Right lobe of liver (tissue), 6 donors: ENCODE measurements at places on chromosomes 11 and 22. TPM values are rescaled to one million over a fixed set of nuclear protein-coding genes. Genes with fewer than 3 reads are reported as not detected.

GRCh38 chr11:116973270-116973669, 125.0 kb downstream of the SIK3 start:
- DNase-seq = no peak
- peaks cover 7% of the 10 kb centered on the region for H3K4me1 ChIP-seq
- H3K4me3 ChIP-seq = no peak overlapping the region
- no peak overlapping the region for H3K27ac ChIP-seq
- H3K36me3 ChIP-seq = no peaks in the 10 kb centered on the region

The SMARCB1 gene
- 19.9 TPM for total RNA-seq

DNA sequence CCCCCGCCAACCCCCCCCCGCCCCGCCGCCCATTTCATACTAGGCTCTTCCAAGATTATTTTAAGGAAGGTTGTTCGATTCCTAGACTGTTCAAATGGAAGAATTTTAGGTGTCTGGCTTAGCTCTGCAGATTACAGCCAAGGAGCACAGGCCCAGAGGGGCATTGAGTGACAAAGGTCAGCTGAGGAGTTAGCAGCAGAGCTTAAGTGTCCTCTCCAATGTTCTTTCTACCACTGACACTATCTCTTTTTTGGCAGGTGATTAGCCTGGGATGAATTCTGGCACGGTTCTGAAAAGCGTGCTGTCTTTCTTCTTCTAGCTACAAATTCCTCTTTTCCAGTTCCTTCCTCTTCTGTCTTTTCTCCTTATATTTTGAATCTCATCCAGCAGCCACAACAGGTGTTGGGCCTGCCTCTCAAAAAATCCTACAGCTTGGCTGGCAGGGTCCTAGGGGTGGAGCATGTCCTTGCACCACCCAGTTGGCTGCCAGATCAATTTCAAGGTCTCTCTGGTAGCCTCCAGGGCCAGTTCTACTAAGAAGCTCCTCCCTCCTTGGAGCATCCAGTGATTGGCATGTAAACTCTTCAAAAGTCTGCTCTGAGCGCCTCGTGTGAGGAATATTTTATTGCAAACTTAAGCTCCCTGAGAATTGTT, 23.0 kb downstream of the KCNE3 start:
- no peaks in the 10 kb centered on the region for H3K36me3 ChIP-seq
- no peak overlapping the region for H3K27ac ChIP-seq
- peaks cover 7% of the 10 kb centered on the region for H3K4me1 ChIP-seq

The OR52N4 gene
- total RNA-seq = not detected

The ACRV1 gene
- not detected for total RNA-seq

DNA sequence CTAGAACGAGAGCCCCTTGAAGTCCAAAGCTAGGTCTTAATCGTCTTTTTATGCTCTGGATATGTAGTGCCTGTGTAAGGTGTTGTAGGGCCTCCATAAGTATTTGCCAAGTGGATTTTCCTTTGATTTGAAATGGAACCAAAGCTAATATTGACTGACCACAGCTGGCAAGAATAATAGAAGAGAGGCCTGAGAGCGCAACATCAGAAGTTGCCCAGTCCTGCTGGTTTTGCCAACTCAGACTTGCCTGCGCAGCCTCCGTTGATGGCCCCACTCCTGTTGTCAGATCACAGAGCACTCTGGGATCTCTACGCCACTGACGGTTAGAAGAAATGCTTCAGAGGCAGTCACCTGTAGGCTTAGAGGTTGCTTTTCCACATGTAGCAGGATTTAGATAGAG, 251.2 kb downstream of the TENM4 start:
- H3K4me3 ChIP-seq = no peak overlapping the region
- H3K27me3 ChIP-seq = no peaks in the 10 kb centered on the region
- no peak overlapping the region for H3K27ac ChIP-seq
- no peaks in the 10 kb centered on the region for H3K36me3 ChIP-seq

- no peaks in the 10 kb centered on the region for H3K4me1 ChIP-seq
- no peak for DNase-seq
- no peaks in the 10 kb centered on the region for H3K27me3 ChIP-seq
- no peaks in the 10 kb centered on the region for H3K36me3 ChIP-seq
- no peak overlapping the region for H3K4me3 ChIP-seq
Measured at GRCh38 chr11:129239207-129239606, 47.1 kb upstream of the ARHGAP32 start.

The SCN4B gene
- total RNA-seq = 0.17 TPM

The KRTAP5-1 gene
- not detected for total RNA-seq

DNA sequence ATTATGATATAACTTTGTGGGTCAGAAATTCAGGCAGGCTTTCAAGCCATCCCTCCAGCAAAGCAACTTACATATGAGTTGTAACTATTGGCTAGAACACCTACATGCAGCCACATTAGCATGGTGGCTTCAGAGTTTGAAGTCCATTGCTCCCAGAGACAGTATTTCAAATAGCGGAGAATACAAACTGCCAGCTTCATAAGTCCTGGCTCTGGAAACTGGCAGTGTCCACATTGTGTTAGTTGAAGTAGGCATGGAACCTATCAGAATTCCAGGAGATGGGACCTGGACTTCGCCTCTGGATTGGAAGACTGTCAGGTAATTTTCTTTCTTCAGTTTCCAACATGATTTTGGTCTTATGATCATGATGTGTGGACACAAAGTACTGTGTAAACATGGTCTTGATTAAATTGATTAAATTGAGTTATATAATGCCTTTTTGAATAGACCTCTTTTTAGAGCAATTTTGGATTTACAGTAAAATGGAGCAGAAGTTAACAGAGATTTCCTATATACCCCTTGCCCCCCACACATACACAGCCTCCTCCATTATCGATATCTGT, 209.9 kb upstream of the NAV2 start:
- H3K36me3 ChIP-seq = no peaks in the 10 kb centered on the region
- H3K4me3 ChIP-seq = no peak overlapping the region
- no peaks in the 10 kb centered on the region for H3K27me3 ChIP-seq

The IFITM2 gene
- total RNA-seq = 288 TPM

DNA sequence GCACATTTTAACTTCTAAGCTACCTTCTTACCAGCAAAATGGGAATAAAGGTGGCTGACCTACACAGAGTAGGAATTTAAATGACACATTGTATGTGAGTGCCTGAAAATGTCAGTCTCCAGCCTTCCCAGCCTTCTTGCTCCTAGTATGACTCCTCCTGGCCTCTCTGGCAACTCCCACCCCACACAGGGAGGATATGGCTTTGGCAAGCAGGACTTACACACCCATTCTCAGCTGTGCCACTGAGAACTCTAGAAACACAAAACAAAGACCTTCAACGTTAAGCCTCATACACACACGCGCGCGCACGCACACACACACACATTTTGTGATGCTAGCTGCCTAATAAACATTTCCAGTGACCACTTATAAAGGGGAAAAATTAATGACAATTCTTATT, 65.8 kb downstream of the PACSIN2 start:
- DNase-seq = no peak
- H3K27ac ChIP-seq = no peak overlapping the region
- H3K27me3 ChIP-seq = no peaks in the 10 kb centered on the region
- peaks cover 4% of the 10 kb centered on the region for H3K4me1 ChIP-seq
- H3K36me3 ChIP-seq = no peaks in the 10 kb centered on the region
- no peak overlapping the region for H3K4me3 ChIP-seq

- H3K4me3 ChIP-seq = no peak overlapping the region
- H3K27ac ChIP-seq = no peak overlapping the region
- no peaks in the 10 kb centered on the region for H3K4me1 ChIP-seq
- H3K36me3 ChIP-seq = no peaks in the 10 kb centered on the region
- DNase-seq = no peak
- no peaks in the 10 kb centered on the region for H3K27me3 ChIP-seq
Measured at GRCh38 chr11:72750086-72750485, 2.1 kb downstream of the ARAP1 start.

DNA sequence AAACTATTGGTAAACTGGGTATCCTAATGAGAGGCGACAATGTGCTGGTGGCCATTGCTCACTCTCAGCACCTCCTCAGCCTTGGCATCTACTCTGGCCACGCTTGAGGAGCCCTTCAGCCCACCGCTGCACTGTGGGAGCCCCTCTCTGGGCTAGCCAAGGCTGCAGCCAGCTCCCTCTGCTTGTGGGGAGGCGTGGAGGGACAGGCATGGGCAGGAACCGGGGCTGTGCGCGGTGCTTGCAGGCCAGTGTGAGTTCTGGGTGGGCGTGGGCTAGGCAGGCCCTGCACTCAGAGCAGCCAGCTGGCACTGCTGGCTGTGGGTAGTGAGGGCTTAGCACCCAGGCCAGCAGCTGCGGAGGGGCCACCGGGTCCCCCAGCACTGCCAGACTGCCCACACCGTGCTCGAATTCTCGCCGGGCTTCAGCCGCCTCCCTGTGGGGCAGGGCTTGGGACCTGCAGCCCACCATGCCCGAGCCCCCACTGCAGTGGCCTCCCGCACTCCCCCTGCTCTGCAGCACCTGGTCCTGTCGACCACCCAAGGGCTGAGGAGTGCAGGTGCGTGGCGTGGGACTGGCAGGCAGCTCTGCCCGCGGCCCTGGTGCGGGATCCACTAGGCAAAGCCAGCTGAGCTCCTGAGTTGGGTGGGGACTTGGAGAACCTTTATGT, 575.9 kb upstream of the ANO3 start:
- no peaks in the 10 kb centered on the region for H3K4me1 ChIP-seq
- no peak overlapping the region for H3K4me3 ChIP-seq
- no peak for DNase-seq
- no peak overlapping the region for H3K27ac ChIP-seq

The FGF19 gene
- 0.18 TPM for total RNA-seq

The MUC2 gene
- not detected for total RNA-seq

The TUB gene
- 0.91 TPM for total RNA-seq

GRCh38 chr22:50271519-50271970, 1.4 kb upstream of the MAPK11 start:
- DNase-seq = peak; percentile 75
- no peak overlapping the region for H3K4me3 ChIP-seq
- H3K27me3 ChIP-seq = no peaks in the 10 kb centered on the region
- no peak overlapping the region for H3K27ac ChIP-seq
- peaks cover 11% of the 10 kb centered on the region for H3K36me3 ChIP-seq

GRCh38 chr11:93089474-93090102, 108.2 kb downstream of the SLC36A4 start:
- no peak overlapping the region for H3K4me3 ChIP-seq
- no peaks in the 10 kb centered on the region for H3K36me3 ChIP-seq
- H3K27ac ChIP-seq = no peak overlapping the region
- H3K4me1 ChIP-seq = no peaks in the 10 kb centered on the region
- H3K27me3 ChIP-seq = no peaks in the 10 kb centered on the region

- no peak for DNase-seq
- H3K4me3 ChIP-seq = no peak overlapping the region
- no peaks in the 10 kb centered on the region for H3K27me3 ChIP-seq
- no peaks in the 10 kb centered on the region for H3K36me3 ChIP-seq
- no peak overlapping the region for H3K27ac ChIP-seq
Measured at GRCh38 chr11:37858398-37858797, 1260.4 kb upstream of the RAG2 start.

The KRTAP5-7 gene
- total RNA-seq = 3.9 TPM

- no peak for DNase-seq
- no peak overlapping the region for H3K4me3 ChIP-seq
- no peaks in the 10 kb centered on the region for H3K4me1 ChIP-seq
- no peaks in the 10 kb centered on the region for H3K27me3 ChIP-seq
- no peak overlapping the region for H3K27ac ChIP-seq
Measured at GRCh38 chr11:112477581-112478317, 217.1 kb upstream of the PLET1 start.

The BSCL2 gene
- 34.0 TPM for total RNA-seq

DNA sequence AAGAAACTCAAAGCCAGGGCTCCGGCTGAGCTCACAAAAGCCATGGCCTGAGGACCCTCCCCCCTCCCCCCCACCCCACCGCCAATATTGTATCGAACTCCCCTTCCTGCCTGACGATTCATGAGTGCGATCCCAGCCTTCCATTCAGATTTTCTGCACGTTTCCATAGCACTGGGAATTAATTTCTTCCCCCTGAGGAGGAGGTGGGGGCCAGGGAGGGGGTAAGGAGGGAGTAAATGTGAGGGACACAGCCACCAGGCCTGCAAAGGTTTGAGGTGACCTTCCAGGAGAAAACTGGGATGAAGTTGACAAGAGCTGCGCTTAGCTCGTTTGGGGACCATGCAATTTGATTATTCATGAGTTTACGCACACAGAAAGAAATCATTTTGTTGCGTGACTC, 527.7 kb downstream of the MN1 start:
- H3K36me3 ChIP-seq = no peaks in the 10 kb centered on the region
- H3K4me1 ChIP-seq = no peaks in the 10 kb centered on the region
- H3K4me3 ChIP-seq = no peak overlapping the region
- no peak for DNase-seq
- H3K27ac ChIP-seq = no peak overlapping the region

DNA sequence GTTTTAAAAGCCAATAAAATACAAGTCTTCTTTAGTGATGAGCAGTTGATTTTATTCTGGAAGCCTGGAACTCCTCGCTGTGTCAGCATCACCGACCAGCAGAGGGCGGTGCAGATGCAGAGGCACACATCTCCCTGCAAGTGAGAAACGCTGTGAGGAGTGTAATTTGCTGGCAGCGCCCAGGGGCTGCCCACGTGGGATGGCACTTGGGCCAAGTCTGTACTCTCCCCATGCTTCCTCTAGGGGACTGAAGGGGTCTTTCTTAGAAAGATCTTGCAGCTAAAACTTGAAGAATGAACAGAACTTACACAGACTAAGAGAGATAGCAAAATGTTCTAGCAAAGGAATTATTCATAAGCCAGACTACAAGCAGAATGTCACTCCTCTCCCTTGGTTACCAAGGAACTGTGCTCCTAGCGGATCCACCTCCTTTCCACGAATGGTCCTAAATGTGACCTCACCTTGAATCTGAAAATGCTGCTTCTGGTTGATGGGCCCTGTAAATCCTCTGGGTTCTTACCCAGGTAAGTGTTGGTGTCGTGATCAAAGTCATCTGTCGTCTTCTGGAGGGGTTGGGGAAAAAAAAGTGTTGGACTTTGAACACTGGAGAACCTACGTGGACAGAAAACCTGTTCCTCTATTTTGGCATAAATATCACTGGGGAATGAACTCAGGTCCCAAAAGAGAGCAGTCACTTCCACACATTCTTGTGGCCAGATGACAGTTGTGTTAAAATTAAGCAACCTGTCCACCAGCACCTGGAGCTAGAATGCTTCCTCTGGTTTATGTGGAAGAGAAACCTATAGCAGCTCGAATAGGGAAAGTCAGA, 31.8 kb downstream of the CNTF start:
- peak overlapping the region; percentile 7 for H3K4me3 ChIP-seq
- no peaks in the 10 kb centered on the region for H3K27me3 ChIP-seq
- H3K27ac ChIP-seq = no peak overlapping the region
- peak; percentile 86 for DNase-seq
- peaks cover 5% of the 10 kb centered on the region for H3K4me1 ChIP-seq

The TBX1 gene
- total RNA-seq = not detected

- no peaks in the 10 kb centered on the region for H3K27me3 ChIP-seq
- no peaks in the 10 kb centered on the region for H3K4me1 ChIP-seq
- DNase-seq = no peak
- no peak overlapping the region for H3K4me3 ChIP-seq
- H3K36me3 ChIP-seq = no peaks in the 10 kb centered on the region
Measured at GRCh38 chr11:94557992-94558391, 9.2 kb upstream of the PIWIL4 start.
